ENCODE measurements at places on chromosomes 3 and 15.

- DNase-seq: no peak
Measured at GRCh38 chr3:38588995-38589937, 60.2 kb downstream of the SCN5A start.

- DNase-seq: no peak
Measured at GRCh38 chr3:77541203-77541922, 501.5 kb downstream of the ROBO2 start.

GRCh38 chr15:81863162-81863561 is 182.7 kb downstream of the MEX3B start:
- DNase-seq: no peak

GRCh38 chr15:76286271-76286879 is 24.9 kb downstream of the ETFA start:
- no peak for DNase-seq

DNA sequence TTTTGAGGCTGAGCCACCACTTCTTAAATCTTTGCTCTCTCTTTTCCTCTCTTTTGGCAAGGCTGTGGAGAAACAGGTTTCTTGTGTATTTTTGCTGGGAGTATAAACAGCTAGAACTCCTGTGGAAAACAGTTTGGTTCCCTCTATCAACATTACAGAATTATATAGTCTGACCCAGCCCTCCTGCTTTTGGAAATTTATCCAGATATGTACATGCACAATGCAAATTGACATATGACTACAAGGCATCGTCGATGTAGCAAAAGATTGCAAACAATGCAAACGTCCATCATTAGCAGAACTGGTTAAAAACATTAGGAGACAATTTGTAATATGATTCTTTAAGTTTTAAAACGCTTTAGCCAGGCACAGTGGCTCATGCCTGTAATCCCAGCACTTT is 12.5 kb upstream of the MYO1E start:
- no peak for DNase-seq

DNA sequence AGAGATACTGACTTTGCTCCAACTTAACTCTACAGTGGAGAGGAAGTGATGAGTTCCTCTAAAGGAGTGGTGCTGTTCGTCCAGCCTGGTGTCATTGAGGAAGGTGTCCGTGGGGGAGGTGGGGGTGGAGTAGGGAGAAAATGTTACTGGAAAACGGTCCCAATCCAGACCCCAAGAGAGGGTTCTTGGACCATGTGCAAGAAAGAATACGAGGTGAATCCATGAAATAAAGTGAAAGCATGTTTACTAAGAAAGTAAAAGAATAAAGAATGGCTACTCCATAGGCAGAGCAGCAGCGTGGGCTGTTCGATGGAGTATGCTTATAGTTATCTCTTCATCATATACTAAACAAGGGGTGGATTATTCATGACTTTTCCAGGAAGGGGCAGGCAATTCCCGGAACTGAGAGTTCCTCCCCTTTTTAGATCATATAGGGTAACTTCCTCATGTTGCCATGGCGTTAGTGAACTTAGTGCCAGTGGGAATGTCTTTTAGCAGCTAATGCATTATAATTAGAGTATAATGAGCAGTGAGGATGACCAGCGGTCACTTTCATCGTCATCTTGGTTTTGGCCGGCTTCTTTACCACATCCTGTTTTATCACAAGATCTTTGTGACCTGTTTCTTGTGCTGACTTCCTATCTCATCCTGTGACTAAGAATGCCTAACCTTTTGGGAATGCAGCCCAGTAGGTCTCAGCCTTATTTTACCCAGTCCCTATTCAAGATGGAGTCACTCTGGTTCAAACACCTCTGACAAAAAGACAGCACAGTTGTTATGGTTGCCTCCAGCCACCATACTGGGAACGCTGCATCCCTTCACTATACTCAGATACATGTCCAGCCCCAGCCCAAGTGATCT is 38.6 kb downstream of the CLEC3B start:
- DNase-seq: no peak

DNA sequence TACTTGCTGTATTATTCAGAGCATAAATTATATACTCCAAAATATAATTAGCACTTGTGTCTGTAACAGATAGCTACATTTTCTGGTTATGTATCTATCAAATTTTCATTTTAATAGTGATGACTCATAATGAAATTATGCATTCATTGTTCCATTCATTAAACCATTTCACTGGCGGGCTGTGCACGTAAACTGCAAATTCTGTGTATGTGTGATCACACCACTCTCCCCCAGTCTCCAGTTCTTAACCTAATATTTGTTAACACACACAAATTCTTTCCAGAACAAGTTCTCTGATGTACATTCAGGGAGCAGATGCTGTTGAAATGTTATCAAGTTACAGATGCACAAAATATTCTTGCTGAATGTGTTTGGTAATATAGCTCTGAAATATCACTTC is 3.8 kb upstream of the KCNMB2 start:
- DNase-seq: no peak

- no peak for DNase-seq
Measured at GRCh38 chr15:60721707-60722106, 242.8 kb upstream of the ICE2 start.

- no peak for DNase-seq
Measured at GRCh38 chr3:117848606-117849005, 1139.0 kb downstream of the TUSC7 start.

- DNase-seq: no peak
Measured at GRCh38 chr3:29171043-29171990, 109.6 kb upstream of the RBMS3 start.

DNA sequence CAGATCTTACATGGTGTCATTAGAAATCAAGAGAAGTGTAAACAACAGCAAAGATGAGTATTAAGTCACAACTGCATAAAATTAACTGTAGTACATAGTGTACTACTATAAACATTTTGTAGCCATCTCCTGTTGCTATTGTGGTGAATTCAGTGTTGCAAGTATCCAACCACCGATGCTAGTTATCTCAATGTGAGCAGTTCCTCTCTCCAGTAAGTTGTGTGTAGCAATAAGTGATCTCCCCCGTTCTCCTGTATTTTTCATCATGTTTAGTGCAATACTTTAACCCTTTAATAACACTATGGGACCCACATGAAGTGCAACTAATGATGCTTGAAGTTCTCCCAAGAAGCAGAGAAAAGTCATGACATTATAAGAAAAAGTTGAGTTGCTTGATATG is 264.7 kb upstream of the KCNH8 start:
- no peak for DNase-seq

- no peak for DNase-seq
Measured at GRCh38 chr15:78212546-78213424, 21.6 kb downstream of the ACSBG1 start.

DNA sequence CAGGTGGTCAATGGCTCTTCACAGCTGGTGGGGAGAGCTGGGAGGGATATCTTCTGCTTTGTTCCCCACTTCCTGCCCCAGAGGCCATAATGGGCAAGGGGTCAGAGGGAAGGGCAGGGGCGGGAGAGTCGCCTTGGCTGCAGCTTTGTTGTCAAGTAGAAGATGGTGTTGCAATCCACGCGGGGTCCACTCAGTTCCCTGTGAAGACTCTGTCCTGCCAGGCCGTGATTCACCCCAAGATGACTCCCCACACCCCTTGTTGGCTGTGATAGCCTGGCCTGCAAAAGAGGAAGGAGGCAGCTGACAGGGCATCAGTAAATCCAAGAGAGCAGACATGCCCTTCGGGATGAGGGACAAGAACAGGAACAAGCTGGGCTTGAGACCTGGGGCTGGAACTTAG is 6.9 kb downstream of the GALNT15 start:
- DNase-seq: peak; percentile 29

GRCh38 chr15:96893159-96893906 is 562.8 kb downstream of the NR2F2 start:
- DNase-seq: peak; percentile 8

- DNase-seq: no peak
Measured at GRCh38 chr3:79766496-79767193, 1.2 kb downstream of the ROBO1 start.

DNA sequence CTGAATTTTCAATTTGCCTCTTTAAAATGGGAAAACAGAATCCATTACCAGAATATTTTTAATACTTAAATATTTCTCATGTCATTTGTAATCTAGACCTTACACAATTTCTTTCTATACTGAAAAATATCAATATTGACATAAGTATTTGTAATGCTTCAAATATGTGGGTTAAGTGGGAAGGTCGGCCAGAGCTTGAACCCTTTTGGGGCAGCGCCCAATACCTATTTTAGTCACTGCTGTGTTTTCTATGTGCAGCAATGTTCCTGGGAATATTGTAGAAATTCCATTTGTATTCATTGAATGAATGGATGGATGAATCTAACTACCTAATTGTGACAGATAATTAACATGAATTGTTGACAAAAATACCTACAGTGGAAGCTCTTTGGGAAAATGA is 459.7 kb upstream of the ZNF717 start:
- DNase-seq: no peak

- DNase-seq: no peak
Measured at GRCh38 chr15:81284256-81285031, 39.5 kb downstream of the STARD5 start.

GRCh38 chr3:36944641-36945270 is at the start of gene TRANK1:
Gene TRANK1, minus strand, starts transcription at chr3:36945054. Its CDS starts 245 bp downstream, at chr3:36944809.
- peak; percentile 30 for DNase-seq

- no peak for DNase-seq
Measured at GRCh38 chr15:74194572-74195559, 7.7 kb downstream of the STRA6 start.

DNA sequence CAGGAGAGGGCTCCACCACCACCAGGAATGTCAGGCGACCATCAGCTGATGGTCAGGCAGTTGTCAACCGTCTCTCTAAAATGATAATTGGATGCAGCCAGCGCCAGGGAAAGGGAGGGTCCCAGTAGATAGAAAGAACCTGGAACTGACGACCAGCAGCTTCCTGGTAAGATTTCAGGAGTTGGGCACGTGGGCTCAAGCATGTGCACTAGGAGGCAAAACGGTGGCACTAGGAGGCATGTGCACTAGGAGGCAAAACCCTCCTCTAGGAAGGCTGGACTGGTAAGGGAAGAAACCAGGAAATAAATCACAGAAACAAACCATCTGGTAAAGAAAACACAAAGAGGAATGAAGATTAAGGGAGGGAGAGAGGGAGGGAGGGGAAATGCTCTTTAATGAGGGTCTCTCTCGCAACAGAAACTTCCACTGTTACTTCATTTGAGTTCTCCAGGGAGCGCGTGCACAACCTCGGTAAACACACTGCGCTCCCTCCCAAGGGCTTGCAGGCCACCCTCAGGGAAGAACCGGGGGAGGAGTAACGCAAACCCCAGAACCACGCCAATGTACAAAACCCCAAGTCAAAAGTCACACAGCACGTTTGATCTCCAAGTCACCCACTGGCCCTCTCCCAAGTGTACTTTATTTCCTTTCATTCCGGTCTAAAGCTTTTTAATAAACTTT is 116.7 kb downstream of the XXYLT1 start:
- DNase-seq: no peak

DNA sequence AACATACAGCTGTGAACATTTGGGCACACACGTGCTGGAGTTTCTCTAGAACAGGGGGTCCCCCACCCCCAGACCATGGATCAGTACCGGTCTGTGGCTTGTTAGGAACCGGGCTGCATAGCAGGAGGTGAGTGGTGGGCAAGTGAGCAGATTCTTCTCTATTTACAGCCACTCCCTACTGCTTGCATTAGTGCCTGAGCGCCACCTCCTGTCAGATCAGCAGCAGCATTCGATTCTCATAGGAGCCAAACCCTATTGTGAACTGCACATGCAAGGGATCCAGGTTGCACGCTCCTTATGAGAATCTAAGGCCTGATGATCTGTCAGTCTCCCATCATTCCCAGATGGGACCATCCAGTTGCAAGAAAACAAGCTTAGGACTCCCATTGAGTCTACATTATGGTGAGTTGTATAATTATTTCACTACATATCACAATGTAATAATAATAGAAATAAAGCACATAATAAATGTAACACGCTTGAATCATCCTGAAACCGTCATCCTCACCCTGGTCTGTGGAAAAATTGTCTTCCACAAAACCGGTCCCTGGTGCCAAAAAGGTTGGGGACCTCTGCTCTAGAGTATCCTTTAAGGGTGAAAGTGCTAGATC is 25.8 kb downstream of the CHRM5 start:
- no peak for DNase-seq

DNA sequence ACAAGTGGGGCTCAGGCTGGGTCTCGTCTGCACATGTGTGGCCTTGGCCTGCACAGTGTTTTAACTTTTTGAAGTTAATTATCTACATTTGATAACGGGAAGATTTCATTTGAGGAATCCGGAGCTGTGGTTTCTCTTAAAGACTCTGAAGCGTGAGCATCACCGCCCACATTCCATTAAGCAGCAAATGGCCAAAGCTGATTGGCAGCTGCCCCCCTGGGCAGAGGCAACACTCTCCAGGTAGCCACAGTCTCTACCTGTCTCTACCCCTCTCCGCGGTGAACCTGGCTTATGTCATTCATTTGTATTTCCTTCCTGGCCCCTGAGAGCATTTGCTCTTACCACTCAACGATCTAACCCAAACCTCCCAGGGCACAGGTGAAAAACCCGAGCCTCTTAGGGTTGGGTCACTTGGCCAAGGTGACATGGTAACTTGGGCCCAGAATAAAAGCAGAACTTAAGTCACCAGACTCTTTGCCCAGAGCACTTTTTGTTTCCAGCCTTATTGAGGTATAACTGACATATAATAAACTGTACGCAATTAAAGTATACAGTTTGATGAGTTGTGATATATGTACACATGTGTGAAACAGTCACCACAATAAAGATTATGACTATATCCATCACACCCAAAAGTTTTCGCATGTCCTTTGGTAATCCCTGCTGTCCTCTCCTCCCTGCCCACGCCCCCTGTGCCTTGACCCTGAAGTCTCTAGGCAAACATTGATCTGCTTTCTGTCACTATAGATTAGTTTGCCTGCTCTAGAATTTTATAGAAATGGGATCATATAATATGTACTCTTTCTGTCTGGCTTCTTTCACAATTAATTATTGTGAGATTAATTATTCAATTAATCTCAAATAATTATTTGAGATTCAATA is 245.7 kb upstream of the HES1 start:
- no peak for DNase-seq

DNA sequence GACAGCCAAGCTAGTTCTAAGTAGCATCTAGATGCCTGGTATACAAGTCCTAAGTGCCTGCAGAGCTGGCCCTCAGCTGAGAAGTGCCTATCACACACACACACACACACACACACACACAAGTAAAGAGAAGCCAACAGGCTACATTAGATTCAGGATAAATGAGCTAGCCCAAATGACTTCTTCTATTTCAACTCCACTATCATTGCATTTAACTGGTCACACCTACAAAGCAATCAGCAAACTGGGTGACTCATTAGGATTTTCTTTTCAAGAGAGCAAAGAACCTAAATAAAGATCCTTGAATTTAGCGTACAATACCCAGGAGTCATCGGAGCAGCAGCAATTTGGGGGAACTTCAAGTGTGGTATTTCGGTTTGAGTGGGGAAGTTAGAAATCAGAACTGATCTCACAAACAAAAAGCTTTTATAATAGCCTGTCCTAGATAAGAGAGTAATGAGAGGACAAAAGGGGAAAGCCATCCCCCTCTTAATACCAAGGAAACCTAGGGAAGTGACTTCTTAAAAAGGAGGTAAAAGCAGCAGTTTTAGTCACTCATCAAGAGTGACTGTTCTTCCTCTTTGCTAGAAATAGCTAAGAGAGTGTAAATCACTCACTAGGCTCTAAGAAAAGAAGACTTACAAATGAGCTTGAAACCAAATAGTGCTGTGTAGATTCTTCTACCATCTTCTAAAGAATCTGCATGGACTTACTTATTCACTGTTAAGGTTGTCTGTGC is 112.7 kb downstream of the TNIK start:
- no peak for DNase-seq

- no peak for DNase-seq
Measured at GRCh38 chr3:185981621-185982020, 43.8 kb upstream of the TRA2B start.

- no peak for DNase-seq
Measured at GRCh38 chr15:63992300-63992699, 54.0 kb downstream of the DAPK2 start.

- DNase-seq: no peak
Measured at GRCh38 chr15:89937365-89938350, 24.9 kb upstream of the ARPIN start.

All from fibroblast of the conjunctiva (primary cell).